ENCODE measurements at places on chromosomes 1 and 21. TPM values are rescaled to one million over a fixed set of nuclear protein-coding genes. Genes with fewer than 3 reads are reported as not detected.

DNA sequence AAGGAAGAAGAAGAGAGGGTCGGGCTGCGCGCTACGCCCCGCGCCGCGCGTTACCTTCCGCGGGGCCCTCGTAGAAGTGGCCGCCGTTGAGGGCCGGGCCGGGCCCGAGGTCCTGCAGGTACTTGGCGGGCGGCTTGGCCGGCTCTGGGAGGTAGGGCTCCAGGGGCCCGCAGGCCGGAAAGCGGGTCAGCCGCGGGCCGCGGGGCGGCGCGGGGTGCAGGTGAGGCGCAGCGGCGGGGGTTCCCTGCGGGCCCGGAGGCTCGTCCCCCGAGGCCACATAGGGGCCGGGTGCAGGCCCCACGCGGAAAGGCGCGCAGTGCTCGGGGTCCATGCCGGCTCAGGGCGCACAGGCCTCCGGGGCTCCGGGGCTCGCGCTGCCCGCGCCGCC, 196 bp downstream of the ALX3 start:
- H3K4me3 ChIP-seq = peak overlapping the region; percentile 14
- no peak for DNase-seq
- peaks cover 92% of the 10 kb centered on the region for H3K27me3 ChIP-seq
- no peaks in the 10 kb centered on the region for H3K36me3 ChIP-seq
- peaks cover 33% of the 10 kb centered on the region for H3K4me1 ChIP-seq
- no peak overlapping the region for H3K27ac ChIP-seq

Gene AADACL4
- not detected for total RNA-seq

DNA sequence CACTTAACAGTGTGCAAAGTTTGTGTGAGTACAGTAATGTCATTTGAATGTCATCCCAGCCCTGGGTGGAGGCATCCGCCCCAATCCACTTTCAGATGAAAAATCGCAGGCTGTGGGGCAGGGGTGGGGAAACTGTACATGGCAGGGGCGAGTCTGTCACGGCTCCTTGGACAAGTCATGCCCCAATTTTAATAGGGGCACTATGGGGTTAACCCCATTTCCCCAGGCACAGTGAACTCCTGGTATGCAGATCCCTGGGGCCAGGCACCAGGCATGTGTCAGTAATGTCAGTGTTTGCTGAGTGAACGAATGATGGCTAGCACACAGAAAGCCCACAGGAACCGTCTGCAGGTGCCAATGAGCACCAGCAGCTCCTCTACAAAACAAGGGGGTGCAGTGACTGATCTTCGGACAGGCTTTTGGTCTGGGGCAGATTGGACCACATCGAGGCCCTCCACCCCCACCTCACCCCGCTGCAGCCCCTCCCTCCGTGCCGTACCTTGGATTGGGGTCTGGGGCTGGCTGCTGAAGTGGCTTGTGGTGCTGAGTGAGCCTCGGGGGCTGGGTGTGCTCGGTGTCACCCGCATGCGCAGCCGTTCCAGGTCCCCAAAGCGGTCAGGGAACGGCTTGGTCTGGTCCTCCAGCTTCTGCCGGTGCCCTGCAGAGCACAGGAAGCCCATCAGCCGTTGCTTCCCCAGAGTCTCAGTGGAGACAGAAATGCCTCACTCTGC, 23.2 kb downstream of the RUNX3 start:
- no peak overlapping the region for H3K4me3 ChIP-seq
- H3K36me3 ChIP-seq = no peaks in the 10 kb centered on the region
- H3K27me3 ChIP-seq = no peaks in the 10 kb centered on the region
- H3K4me1 ChIP-seq = no peaks in the 10 kb centered on the region
- H3K27ac ChIP-seq = no peak overlapping the region

Gene APCS
- not detected for total RNA-seq

Gene PRDM16
- total RNA-seq = 18.1 TPM

Gene SPRR1B
- total RNA-seq = not detected

DNA sequence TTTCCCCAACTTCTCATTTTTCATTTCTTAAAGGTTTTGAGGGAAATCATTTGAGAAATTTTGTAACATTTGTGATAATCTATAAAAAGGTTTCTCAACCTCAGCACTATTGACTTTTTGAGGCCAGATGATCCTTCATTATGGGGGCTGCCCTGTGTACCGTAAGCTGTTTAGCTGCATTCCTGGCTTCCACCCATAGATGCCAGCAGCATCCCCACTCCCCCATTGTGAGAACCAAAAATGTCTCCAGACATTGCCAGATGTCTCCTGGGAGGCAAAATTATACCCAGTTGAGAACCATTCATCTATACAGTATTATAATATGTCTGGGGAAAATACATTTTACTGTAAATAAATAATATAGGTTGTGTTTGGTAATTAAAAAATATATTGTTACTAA, 146.0 kb downstream of the PBX1 start:
- no peak overlapping the region for H3K4me3 ChIP-seq
- H3K27me3 ChIP-seq = no peaks in the 10 kb centered on the region
- DNase-seq = no peak
- H3K36me3 ChIP-seq = no peaks in the 10 kb centered on the region

DNA sequence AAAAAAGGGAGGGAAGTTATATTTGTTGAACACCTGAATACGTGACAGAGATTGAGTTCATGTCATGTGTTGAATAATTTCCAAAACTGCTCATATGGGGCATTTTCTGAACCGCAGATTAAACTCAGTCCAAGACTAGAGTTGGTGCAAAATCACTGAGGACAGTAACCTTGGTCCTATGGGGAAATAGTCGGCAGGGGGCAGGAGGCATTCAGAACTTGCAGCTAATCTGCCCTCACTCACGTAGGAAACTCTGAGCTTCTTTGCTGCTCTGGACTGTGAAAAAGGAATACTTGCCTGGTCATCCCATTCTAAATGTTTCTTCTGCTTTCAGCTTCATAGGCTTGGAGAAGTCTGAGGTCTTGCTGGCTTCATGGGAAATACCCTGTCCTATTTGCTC, 228.3 kb upstream of the ZP4 start:
- no peak for DNase-seq
- no peaks in the 10 kb centered on the region for H3K4me1 ChIP-seq
- H3K27me3 ChIP-seq = no peaks in the 10 kb centered on the region
- no peak overlapping the region for H3K27ac ChIP-seq

DNA sequence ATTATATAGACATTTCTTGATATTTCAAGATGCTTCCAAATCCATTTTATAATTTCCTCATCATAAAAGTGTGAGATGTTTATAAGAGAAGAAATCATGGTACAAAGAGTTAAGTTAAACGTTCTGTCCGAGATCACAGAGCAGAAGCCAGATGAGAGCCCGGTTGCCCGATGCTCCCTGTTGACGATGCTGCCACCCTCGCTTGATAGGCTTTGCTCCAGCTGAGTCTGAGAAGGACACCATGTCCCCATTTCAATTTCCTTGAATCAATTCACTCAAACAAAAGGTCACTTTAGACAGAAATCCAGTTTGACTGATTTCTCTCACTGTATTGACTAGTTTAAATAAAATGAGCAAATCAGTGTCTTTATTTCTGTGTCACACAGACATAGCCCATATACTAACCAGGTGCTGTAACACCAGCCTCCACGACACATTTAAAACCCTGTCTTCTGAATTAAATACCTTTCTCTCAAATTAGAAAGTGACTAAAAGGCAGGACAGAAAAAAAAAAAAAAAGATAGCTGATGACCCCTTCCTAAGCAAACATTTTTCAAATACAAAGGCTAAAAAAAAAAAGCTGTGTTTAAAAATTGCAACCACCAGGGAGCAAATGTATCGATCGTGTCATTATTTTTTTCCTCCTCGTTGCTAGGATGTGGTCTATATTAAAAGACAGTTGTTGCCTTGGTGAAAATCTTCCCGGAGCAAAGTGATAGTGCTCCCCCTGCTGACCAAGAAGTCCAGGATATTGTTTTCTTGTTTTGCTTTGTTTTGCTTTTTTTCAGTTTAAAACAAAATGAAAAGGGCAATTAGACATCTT, 35.2 kb downstream of the DNASE2B start:
- DNase-seq = peak; percentile 53
- H3K36me3 ChIP-seq = no peaks in the 10 kb centered on the region
- peaks cover 41% of the 10 kb centered on the region for H3K4me1 ChIP-seq
- H3K27ac ChIP-seq = peak overlapping the region; percentile 1

Gene OR10J1
- not detected for total RNA-seq

DNA sequence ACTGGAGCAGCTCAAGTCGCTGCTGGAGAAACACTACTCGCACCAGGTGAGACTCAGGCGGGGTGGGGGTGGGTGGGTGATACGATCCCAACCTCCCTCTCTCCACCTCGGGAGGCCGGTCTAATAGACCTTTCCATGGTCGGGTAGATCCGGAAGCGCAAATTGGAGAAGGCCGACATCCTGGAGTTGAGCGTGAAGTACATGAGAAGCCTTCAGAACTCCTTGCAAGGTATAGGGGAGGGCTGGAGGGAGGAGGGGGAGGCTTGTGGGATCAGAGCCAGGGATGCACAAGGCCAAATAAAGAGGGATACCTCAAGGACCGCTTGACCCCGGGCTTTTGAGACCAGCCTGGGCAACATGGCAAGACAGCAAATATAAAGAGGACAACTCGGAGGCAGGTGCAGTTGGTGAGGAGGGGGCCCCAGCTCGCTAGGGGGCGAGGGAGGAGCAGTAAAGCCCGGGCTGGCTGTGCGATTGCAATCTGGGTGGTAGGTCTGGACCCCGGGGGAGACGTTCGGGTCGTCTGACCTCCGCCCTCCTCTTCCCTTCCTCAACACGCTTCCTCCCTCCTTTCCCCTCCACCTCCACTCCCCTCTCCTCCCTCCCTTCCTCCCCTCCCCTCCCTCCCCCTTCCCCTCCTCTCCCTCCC, 546 bp downstream of the HES3 start:
- H3K27me3 ChIP-seq = peaks cover 91% of the 10 kb centered on the region
- no peaks in the 10 kb centered on the region for H3K36me3 ChIP-seq
- DNase-seq = no peak
- no peak overlapping the region for H3K4me3 ChIP-seq
- no peak overlapping the region for H3K27ac ChIP-seq

GRCh38 chr1:183435497-183435896, 17.3 kb upstream of the NMNAT2 start:
- H3K27ac ChIP-seq = no peak overlapping the region
- H3K4me1 ChIP-seq = no peaks in the 10 kb centered on the region
- no peak for DNase-seq
- no peak overlapping the region for H3K4me3 ChIP-seq
- no peaks in the 10 kb centered on the region for H3K27me3 ChIP-seq
- H3K36me3 ChIP-seq = no peaks in the 10 kb centered on the region

All from heart right ventricle (tissue), 16 donors.